ENCODE measurements at places on chromosomes 1 and 21.

GRCh38 chr1:21935393-21935804 lies 1.7 kb downstream of the HSPG2 start:
- DNase-seq, result no peak

DNA sequence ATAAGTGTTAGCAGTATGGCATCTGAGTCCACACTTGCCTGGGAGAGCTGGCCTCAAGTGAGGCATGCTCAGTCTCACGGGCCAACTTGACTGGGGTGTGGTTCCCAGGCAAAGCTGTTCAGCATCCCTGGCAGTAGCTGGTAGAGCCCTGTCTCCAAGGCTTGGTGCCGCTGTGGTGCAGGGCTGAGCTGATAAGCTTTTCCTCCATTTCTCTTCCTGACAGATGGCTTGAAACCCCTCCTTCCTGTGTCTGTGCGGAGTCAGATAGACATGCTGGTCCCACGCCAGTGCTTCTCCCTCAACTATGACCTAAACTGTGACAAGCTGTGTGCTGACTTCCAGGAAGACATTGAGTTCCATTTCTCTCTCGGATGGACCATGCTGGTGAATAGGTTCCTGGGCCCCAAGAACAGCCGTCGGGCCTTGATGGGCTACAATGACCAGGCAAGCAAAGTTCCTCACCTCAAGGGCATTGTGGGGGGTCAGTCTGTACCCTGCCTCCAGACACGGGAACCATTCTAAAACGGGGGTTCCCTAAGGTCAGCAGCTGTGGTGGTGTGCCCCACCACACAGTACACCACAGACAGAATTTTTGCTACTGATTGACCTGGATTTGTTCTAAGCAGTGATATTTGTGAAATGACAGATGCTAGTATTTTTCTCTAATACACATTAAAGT lies 13.7 kb upstream of the MIIP start:
- no peak for DNase-seq

GRCh38 chr1:201295346-201295745 lies 12.0 kb downstream of the PKP1 start:
- DNase-seq, result no peak

DNA sequence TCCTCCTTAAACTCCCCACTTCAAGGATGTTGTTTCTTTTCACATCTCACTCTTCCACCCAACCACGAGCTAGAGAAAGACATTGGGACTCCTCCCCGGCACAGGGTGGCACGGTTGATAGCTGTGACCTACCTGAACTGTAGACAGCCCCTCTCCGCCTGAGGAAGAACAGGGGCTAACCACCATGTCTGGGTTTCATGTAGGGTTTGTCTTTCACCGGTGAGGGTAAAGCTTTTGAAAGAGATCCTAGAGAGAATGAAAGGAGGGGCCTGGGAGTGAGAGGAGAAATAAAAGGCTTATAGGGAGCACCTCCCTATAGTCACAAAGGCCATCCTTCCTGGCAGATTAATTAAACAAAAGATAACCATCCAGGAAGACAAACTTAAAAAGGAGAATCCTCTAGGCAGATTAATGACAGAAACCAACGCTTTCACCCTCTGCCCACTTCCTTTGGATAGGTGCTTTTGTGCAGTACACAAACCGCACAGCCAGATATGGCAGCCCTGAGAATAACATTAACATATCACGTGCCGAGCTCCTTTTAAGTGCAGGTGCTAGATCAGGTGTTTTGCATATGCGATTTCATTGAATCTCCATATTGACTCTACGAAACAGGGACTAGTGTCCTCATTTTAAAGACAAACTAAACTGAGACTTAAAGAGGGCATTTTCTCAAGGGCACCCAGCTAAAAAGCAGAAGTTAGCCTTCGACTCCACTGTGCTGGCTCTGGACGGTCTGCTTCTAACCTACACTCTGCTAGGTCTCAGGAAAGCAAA lies 178.1 kb upstream of the RUNX1 start:
- DNase-seq, result no peak

- peak; percentile 63 for DNase-seq
Measured at GRCh38 chr1:29254346-29254745, 18.0 kb downstream of the PTPRU start.

DNA sequence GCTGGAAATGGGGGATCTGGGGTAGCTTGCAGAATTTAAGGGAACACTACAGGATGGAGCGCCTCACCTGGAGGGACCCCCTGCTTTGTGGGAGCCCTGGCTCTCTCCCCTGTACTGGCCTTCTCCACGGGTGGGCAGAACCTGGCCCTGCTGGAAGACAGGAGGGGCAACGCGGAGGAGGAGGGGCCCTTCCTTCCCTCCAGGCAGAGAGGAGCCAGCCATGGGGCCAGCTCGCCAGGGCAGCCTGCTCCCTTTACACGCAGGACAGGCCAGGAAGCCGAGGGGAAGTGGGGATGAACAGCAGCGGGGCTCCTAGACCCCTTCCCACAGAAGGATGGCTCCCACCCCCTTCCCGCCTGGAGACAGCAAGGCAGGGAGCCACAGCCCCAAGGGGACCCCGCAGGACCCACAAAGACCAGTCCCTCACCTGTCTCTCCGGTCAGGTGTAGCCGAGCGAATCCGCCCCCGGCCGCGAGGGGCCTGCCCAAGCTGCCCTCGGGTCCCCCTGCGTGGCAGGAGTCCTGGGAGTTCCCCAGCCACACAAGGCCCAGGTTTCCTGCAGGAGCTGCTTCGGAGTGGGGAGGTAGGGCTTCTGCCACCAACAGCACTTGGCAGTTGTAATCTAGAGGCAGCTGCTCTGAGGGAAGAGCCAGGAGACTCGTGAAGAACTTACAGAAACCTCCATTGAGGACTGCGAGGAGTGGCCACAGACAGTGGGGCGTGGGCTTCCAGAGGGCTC lies 1.6 kb upstream of the SLC19A1 start:
- DNase-seq, result peak; percentile 76

DNA sequence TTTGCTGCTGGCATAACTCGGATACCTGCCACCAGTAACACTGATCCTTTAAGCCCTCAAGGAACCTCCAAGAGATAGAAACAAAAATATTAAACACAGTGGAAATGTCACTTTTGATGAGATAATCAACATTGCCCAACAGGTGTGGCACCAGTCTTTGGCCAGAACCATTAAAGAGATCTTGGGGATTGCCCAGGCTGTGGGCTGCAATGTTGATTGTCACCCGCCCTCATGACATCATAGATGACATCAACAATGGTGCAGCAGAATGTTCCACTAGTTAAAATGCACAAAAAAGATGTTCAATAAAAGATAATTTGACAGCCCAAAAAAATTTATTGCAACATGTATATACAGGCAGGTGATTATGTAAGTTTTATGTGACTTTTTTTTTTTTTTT lies 20.2 kb upstream of the ZMYM1 start:
- DNase-seq, result no peak

GRCh38 chr1:43430831-43431230 lies 22.9 kb downstream of the HYI start:
- DNase-seq, result peak; percentile 12

DNA sequence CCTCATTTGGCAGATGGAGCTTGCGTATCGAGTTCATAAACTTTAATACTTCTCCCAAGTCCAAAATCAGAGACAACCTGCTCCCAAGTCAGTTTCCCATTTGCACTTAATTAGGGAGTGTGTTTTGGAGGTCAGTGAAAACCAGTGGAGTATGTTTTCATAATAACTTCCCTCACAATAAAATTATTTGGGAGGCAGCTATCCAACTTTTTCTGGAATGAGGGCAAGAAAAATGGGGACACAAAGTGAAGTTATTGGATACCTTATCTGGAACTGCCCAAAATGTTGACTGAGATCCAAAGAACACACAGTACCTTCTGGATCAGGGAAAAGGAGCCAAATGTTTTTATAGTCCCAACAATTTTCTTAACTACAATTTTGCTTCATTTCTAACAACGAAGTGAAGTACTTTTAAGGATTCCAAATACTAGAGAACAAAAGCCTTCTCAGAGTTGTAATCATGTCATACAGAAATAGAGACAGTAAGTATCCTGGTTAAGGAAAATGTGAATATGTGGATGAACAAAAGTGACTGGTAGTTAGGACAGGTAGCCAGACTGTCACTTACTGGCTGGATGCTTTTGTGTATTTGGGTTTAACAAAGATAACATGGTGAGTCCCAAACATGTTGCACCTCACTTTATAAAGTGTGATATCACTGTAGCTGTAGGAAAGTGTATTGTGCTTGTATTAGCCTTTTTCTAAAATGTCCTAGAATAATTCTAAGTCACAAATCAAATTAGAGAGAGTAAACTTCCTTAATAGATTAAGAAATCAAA lies 325.0 kb downstream of the HLX start:
- DNase-seq, result no peak

GRCh38 chr1:203743091-203743571 lies 21.9 kb upstream of the LAX1 start:
- no peak for DNase-seq

- DNase-seq, result peak; percentile 76
Measured at GRCh38 chr1:84847253-84848250, 45.5 kb downstream of the LPAR3 start.

GRCh38 chr1:22402356-22403053 lies 49.1 kb upstream of the ZBTB40 start:
- DNase-seq, result no peak

- no peak for DNase-seq
Measured at GRCh38 chr1:222109836-222110235, 367.9 kb upstream of the DUSP10 start.

GRCh38 chr1:110316735-110317134 lies 22.4 kb upstream of the RBM15 start:
- DNase-seq, result no peak

- DNase-seq, result no peak
Measured at GRCh38 chr1:30745834-30746208, 11.8 kb downstream of the LAPTM5 start.

- no peak for DNase-seq
Measured at GRCh38 chr1:151246786-151247185, 7.7 kb upstream of the PSMD4 start.

DNA sequence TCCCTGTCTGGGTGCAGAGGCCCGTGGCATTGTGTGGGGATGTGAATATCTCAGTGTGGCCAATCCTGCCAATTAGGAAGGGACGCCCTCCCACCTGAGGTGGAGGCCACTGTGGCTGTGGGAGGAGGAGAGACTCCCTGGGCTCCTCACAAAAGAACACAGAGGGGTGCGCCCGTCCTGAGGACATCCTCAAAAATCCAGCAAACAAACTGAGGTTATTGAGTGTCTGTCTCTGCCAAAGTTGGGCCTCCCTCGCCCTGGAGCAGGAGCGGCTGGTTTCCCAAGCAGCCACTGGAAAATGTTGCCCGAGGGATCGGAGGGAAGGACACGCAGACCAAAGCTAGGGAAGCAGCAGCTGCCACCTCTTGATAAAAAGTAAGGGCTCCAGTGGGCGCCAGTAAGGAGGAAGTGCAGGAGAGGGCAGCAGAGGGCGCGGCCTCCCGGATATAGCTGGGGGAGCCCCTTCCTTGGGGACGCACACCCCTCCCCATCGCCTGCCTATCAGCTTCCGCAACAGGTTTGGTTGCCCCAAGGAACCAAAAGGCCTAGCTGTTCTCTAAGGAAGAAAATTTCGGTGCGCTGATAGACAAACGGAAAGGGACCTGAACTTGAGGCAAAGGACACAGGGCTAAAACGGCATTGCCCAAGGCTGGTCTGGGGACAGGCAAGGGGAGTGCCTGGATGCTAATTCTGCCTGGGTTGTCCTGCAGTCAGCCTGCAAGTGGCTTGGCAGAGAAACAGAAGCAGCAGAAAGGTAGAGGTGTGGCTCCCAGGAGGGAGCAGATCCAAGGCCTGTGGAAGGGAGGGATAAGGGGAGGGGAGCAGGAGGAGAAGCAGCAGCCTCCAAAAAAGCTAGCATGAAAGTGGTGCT lies 1.7 kb upstream of the GRIK3 start:
- DNase-seq, result no peak

DNA sequence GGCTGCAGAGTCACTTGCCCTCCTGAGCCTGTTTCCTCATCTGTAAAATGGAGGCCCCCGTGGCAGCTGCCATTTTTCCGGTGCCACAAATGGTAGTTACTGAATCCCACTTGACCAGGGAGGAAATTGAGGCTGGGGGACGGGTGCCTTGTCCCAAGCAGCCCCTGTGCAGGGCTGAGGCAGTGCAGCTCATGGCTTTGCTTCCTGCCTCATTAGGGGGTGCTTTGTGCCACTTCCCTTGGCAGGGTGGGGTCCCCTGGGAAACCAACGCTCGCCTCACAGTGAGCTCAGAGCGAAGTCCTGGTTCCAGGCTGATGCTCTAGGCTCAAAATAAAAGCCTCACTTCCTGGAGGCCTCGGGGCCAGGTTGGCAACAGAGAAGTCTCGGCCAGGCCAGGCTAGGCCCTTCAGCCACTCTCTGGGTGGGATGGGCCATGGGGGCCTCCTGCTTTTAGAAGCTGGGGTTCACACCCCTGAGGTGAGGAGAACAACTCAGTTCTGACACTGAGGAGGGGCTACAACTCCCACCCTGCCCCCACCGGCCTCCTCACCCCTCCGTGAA lies 6.8 kb downstream of the LAPTM5 start:
- no peak for DNase-seq

DNA sequence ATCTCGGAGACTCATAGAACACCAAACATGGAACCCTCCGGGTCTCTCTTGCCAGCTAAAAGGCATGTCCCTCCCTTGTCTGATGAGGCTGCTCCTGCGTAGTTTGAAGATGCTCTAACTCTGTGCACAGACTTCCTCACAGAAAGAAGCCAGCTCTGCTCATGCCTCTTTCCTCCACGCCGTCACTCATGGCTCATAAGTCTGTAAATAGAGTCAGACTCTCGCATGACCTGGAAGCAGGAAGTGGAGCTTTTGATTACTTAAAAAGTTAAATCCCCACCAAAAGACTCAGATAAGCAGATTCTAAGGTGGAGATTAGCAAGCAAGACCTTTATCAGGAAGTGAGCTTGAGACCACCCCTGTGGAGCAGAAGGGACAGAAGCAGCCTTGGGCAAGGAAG lies 171.6 kb downstream of the TRIM33 start:
- no peak for DNase-seq

DNA sequence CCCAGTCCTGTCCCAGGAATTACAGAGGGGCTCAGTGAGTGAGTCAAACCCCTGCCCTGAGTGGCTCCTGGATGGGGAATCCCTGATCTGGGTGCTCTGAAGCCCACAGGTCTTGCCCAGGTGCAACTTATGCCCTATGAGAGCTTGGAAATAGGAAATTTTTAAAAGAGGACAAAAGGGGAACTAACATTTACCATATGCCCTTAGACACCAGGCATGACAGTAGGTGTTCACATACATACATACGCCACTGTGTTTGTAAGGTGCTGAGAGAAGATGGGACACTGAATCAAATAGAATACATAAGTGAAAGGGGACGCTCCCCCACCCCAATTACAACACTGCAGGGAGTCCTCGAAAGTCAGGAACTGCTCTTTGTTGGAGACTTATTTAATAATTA lies 1.4 kb downstream of the CFAP45 start:
- DNase-seq, result no peak

DNA sequence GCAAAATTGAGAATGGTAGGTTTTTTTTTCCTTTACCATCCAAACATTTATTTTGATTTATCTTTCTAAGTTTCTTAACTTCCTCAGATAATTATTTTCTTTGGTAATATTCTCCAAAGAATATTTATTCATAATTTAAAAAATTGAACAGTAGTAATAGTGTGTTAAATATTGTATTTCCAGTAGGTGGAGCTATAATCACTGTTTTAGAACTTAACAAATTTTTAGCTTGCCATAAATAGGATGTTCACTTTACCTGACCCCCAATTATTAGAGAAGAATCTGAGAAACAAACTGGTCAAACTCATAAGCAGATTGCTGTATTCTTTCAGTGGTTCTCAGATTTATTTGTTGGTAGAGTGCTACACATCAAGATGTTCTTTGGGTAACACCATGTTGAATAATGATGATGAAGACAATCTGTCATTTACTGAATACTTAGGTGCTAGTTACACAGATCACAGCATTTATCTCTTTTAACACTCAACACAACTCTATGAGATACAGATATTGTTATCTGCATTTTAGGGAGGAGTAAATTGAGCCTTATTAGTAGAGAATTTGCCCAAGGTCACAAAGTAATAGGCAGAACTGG lies 82.4 kb upstream of the GPR88 start:
- no peak for DNase-seq
